NCI-H1930 (cell line): ENCODE measurements at places on chromosomes 16 and 17.

DNA sequence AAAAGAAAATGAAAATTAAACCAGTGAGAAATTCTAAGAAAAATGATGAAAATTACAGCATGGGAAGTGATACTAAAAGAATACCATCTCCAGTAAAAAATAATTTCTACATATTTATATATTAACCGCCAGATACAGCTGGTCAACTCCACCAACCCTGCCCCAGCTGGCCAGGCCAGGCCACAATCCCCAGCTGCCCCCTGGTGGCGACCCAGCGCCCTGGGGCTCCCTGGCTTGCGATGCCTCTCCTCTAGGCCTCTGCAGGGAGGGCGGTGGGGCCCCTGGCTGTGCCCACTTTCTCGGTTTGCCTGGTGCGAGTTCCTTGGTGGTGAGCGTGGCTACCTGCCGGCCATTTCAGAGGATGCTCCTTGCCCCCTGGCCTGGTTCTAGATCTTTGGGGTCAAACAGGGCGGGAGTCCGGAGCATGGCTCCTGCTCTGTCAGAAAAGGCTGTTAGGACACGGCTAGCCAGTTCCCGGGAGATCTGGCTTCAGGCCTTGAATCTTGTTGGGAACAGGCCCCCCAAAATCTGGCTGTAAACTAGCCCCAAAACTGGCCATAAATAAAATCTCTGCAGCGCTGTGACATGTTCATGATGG is 14.5 kb downstream of the GLIS2 start:
- DNase-seq, result peak; percentile 30

DNA sequence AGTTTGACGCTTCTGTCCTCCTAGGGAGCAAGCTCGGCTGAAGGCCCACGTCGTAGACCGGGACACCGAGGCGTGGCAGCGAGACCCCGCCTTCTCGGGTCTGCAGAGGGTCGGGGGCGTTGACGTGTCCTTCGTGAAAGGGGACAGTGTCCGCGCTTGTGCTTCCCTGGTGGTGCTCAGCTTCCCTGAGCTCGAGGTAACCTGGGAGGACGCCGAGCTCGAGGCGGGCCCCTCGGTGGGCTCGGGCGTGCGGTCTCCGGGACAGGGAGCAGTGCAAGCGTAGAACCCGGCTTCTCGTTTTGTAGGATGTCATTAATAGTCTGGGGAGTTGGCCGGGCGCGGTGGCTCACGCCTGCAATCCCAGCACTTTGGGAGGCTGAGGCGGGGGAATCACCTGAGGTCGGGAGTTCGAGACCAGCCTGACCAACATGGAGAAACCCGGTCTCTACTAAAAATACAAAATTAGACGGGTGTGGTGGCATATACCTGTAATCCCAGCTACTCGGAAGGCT is 715 bp downstream of the ENDOV start:
- DNase-seq, result no peak

- no peak for DNase-seq
These were observed 32.6 kb downstream of the KDM8 start for GRCh38 chr16:27235938-27236245.

- no peak for DNase-seq
These were observed 4.0 kb downstream of the GPRC5C start for GRCh38 chr17:74435775-74436359.

GRCh38 chr17:882827-883585 is 96.6 kb downstream of the NXN start:
- no peak for DNase-seq

- no peak for DNase-seq
These were observed 987 bp upstream of the SLC4A1 start for GRCh38 chr17:44268709-44269534.

- peak; percentile 52 for DNase-seq
These were observed 7.1 kb upstream of the ORAI3 start for GRCh38 chr16:30941600-30942425.

- DNase-seq, result no peak
These were observed 8.2 kb downstream of the CAPN15 start for GRCh38 chr16:535446-536405.

DNA sequence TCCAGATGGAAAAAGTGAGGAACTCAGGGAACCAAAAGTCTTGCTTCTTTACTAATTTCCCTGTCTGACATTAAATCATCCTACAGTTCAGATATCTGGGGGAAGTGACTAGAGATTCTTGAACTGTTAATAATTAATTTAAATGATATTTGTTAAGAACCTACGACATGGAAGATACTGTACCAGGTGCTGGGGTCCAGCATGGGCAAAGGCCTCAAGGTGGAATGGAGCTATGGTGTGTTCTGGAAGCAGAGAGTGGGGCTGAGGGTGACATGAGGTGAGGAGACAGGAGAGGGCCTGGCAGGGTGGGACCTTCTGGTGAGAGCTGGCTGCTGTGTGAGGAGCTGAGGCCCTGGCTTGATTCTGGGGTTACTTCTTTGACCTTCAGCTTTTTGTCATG is 6.0 kb upstream of the CCL2 start:
- no peak for DNase-seq
